ENCODE measurements at places on chromosomes 5 and 9. TPM values are rescaled to one million over a fixed set of nuclear protein-coding genes. Genes with fewer than 3 reads are reported as not detected.

DMRT3 gene
- total RNA-seq = not detected

KIF4B gene
- total RNA-seq = under 0.01 TPM

PCDHB13 gene
- total RNA-seq = 0.28 TPM

TNC gene
- total RNA-seq = 46.8 TPM

ABO gene
- not detected for total RNA-seq

PNPLA7 gene
- total RNA-seq = 1.1 TPM

GPRIN1 gene
- 1.1 TPM for total RNA-seq

CDX1 gene
- 0.09 TPM for total RNA-seq
